Activated CD8-positive, alpha-beta memory T cell treated with anti-CD3 and anti-CD28 coated beads for 4 hours (primary cell): ENCODE measurements at places on chromosomes 7 and 10.

GRCh38 chr7:35647171-35647574, 47.8 kb downstream of the HERPUD2 start:
- DNase-seq = no peak

DNA sequence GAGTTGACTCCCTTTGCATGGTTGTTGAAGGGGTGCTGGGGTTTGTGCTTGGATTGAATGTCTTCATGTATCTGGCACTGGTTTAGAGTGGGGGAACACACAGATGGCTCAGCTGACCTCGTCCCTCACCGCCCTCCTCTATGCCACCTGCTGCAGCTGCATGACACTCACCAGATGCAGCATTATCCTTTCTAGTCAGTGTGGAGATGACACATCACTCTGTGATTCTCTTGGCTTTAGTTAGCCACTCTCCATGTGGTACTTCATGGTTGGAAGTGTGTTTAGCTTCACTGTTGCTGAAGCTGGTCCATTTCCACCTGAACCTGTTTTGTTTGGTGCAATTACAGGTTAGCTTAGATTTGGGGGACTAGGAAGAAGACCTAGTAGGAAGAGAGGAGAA, 56.3 kb upstream of the BMPER start:
- DNase-seq = no peak

GRCh38 chr7:92567460-92567859, 22.7 kb downstream of the FAM133B start:
- DNase-seq = no peak

GRCh38 chr7:2893411-2893861, 49.3 kb upstream of the GNA12 start:
- no peak for DNase-seq

DNA sequence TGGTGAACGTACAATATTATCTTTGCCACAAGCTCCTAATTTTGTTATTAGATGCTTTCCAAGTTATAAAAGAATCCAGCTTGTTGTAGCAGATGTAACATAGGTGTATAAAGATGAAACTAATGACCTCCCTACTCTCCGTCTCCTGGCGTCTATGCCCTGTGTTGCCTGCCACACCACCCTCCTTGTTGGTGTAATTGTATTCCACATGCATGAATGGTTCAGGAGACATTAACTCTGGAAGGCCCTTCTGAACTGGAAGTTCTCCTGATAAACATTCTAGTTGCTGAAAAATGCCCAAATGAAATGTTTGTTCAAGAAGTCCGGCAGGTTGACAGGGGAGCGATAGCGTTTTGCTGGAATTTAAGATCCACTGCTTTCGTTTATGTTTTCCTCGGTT, 53.9 kb upstream of the SEPHS1 start:
- DNase-seq = no peak
